GM19239 (cell line): ENCODE measurements at places on chromosomes 5 and 9.

GRCh38 chr9:103999375-104000062 lies 94.6 kb upstream of the SMC2 start:
- DNase-seq = no peak

DNA sequence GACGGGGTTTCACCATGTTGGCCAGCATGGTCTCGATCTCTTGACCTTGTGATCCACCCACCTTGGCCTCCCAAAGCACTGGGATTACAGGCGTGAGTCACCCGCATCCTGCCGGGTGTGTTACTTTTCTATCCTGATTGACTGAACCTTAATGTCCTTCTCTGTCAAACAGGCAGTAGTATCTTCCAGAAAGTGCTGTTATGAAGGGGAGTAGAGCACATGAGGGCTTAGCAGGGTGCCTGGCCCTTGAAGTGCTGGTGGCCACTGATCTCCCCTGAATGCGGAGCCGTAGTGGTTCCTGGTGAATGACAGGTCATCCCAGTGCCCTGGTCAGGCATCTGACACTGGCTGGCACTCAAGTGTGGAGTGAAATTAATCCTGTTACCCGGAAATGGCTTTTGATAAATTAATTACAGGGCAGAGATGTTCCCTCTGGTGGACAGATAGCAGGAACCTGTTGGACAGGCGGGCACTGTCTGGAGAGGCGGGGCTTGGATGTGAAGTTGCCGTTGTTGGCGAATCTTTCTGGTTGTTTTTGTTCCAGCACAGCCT lies 28.4 kb downstream of the PRRC2B start:
- no peak for DNase-seq

GRCh38 chr9:33782395-33783152 lies 12.8 kb upstream of the PRSS3 start:
- no peak for DNase-seq

DNA sequence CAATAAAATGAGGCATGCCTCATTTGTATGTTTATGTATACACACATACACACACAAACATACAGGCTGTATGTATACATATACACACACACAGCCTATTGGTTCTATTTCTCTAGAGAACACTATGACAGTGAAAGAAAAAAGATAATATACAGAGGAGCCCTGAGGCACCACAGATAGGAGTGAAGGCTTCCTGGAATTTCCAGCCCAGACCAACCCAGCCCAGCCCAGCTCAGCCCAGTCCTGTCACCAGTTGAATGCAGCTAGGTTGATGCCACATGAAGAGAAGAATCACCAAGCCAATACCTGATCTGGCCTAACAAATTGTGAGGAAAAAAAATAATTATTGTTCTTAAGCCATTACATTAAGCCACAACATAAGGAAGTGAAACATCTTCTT lies 126.9 kb upstream of the PDE4D start:
- no peak for DNase-seq

DNA sequence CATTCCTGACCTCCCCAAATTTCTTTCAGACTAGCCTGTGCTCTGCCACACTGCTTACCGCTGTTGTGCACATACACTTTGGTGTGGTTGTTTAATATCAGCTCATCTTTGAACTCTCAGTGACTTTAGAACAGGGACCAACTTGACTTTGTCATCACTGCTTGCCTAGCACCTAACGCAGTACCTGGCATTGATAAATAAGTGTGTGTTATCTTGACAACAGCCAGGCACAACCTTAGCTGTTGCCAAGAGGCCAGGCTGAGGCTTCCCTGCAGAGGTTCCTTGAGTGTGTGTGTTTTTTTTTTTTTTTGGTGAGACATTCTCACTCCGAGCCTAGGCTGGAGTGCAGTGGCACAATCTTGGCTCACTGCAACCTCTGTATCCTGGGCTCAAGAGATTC lies 41.0 kb upstream of the SLC28A3 start:
- no peak for DNase-seq

- no peak for DNase-seq
Measured at GRCh38 chr5:16539169-16539666, 73.6 kb upstream of the ZNF622 start.
